ENCODE measurements at places on chromosomes 3 and 15.

GRCh38 chr15:39499681-39500080 is 81.2 kb upstream of the THBS1 start:
- no peak for DNase-seq

DNA sequence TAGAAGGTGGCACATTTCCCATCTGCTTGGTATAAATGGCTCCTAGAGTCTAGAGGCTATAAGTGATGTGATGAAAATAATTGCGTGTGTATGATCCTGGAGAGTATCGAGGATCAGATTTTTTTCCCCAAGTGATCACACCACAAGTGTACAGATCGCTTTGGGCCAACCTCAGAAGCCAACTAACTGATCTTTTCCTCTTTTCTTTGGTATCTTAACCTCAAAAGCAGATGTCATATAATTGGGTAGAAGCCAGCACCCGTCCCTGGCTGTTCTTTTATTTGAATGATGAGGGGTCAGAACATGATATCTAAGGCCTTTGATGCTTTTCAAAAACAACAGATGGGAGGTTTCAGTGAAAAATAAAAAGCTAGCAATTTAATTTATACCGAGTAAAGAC is 3.3 kb downstream of the P2RY14 start:
- no peak for DNase-seq

DNA sequence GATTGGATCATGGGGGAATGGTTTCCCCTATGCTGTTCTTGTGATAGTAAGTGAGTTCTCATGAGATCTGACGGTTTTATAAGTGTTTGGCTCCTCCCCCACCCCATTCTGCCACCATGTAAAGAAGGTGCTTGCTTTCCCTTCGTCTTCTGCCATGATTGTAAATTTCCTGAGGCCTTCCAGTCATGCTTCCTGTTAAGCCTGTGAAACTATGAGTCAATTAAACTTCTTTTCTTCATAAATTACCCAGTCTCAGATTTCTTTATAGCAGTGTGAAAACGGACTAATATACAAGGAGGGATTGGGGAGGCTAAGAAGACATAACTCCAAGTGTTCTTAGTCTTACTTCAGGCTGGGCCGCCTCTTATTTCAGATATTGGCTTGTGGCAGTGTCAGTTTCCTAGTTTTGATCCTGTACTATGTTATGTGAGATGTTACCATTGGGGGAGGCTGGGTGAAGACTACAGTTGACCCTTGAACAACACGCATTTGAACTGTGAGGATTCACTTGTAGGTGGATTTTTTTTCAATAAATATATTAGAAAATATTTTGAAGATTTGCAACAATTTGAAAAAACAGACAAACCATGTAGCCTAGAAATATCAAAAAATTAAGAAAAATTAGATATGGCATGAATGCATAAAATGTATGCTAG is 44.9 kb downstream of the NMD3 start:
- no peak for DNase-seq

GRCh38 chr3:196514913-196515621 is at the start of gene SMCO1:
Gene SMCO1, minus strand, starts transcription at chr3:196515346. Its CDS starts 137 bp downstream, at chr3:196515209.
- no peak for DNase-seq

DNA sequence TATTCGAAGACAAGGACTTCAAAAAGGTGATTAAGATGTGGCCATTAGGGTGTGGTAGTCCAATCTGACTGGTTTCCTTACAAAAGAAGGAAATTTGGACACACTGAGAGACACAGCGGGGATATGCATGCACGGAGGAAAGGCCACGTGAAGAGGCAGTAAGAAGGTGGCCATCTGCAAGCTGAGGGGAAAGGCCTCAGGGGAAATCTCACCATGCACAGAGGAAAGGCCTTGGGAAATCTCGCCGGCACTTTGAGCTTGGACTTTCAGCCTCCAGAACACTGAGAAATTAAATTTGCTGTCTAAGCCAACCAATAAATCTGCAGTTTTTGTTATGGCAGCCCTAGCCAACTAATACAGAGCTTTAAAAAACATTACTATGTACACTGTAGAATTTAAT is 78.8 kb downstream of the DLG1 start:
- DNase-seq, result no peak

- DNase-seq, result no peak
Measured at GRCh38 chr3:190053919-190054672, 66.6 kb downstream of the P3H2 start.

GRCh38 chr3:26637698-26638097 is 15.1 kb downstream of the LRRC3B start:
- DNase-seq, result no peak

DNA sequence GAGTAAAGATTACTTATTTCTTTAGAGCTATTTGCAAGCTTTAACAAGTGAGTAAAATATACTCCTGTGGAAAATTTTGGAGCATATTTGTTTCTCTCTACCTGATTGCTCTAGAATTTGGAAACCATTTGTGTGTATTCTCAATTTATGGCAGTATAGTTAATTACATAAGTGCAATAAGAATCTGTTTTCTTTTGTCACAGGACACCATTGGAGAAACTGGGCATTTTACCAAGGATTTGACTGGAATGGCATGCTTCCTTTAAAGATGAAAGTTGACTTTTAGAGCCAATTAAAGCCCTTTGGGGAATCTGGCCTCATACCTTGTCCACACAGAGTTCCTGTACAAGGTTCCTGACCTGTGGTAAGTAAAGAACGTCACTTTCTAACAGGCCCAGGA is 38.4 kb downstream of the PAQR5 start:
- DNase-seq, result no peak

DNA sequence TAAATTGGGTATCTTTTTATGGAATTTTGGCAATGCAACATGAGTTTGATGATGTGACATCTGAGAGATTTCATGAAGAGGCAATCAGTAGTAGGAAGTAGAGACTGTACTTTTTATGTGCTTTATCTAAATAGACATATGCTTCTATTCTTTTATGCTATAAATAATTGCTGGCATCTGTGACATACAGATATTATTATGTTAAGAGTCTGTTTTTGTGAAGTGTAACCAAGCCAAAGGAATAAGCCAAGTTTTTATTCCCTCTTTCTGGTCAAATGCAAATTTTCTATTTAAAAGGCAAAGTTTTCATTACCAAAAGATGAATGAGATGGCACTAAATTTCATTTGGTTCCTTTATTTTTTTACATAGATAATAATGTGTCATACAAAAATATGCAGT is 32.4 kb downstream of the PYDC2 start:
- no peak for DNase-seq

- no peak for DNase-seq
Measured at GRCh38 chr3:178822722-178823121, 248.9 kb downstream of the ZMAT3 start.

GRCh38 chr3:171187706-171188290 is 161.3 kb upstream of the SLC2A2 start:
- no peak for DNase-seq

GRCh38 chr15:96338074-96338765 is 7.7 kb downstream of the NR2F2 start:
- no peak for DNase-seq

DNA sequence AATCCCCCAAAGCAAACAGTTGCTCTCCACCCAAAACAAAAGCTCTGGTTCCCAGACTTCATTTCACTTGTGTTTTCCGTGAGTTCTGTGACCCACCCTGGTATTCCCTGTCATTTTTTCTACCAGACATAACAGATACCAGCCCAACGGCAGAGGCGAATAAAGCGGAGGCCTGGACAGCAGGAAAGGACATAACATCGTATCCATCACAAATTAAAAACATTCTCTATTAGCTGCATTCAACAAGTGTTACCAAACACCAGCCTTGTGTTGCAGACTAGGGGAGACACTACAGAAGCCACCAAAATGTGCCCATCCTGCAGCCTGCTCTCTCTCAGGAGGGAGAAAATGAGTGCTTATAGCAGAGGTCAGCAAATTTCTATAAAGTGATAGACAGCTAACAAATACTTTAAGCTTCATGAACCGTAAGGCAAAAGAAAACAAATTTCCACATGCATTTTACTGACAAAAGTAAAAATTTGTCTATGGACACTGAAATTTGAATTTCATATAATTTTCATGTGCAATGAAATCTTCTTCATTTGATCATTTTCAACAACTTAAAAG is 7.1 kb upstream of the FBN1 start:
- DNase-seq, result no peak

DNA sequence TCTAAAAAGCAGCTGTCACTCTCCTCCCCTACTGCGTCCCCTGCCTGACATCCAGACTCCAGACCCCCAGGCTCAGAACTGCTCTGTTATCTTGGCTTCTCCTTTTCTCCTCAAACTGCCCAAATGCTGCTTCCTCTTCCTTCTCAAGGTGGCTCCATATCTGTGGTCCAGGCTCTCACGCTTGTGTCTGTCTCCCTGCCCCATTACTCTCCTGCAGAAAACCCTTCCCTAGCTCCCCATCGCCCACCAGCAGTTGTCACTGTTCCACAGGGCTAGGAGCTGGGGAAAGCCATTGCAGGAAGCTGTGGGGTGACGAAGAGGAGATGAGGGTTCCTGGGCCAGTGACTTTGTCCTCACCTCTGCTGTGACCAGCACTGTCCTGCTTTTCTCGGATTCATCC is 30.7 kb upstream of the CGNL1 start:
- no peak for DNase-seq

DNA sequence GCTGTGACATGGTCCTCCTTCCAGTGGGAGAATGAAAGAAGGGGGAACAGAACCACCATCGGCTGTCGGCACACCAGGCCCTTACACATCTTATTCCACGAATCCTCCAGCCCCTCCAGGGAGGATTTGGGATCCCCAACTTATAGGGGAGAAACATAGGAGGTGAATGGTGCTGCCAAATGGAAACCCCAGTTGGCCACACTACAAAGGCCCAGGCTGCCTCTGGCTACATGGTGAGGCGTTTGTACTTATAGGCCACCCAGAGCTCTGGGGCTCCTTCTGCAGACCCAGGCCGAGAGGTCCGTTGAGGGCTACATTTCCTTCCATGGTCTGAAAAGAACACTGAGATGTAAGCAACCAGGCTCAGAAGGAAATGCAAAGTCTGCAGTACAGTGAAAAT is 12.0 kb downstream of the AMOTL2 start:
- DNase-seq, result no peak

GRCh38 chr3:44020143-44020542 is 221.5 kb upstream of the TOPAZ1 start:
- no peak for DNase-seq

DNA sequence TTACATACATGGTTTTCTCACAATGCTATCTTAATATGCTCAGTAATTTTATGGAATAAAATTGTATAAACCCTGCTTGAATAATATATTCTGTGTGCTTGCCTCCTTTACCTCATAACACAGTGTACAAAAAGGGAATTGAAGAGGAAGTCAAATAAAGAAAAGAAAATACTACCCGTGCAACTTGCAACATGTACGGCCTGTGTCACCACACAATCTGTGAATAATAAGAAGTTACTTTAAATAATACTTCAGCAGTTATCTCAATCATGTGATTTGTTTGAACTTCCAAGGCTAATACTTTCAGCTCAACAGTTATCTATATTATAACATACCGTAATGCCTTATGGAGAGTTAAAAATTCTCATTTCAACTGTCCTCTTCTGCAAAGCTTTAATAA is 58.1 kb upstream of the SATB1 start:
- DNase-seq, result no peak

DNA sequence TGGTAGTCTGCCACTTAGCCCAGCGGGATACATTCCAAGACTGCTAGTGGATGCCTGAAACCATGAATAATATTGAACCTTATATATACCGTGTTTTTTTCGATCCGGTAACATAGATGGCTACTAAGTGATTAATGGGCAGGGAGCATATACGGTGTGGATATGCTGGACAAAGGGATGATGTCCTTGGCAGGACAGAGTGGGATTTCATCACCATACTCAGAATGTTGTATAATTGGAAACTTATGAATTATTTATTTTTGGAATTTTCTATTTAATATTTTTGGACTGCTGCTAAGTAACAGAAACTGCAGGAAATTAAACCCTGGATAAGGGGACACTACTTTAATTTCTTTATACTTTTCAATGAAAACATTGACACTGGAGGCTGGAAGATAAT is 53.2 kb downstream of the ASTE1 start:
- no peak for DNase-seq

DNA sequence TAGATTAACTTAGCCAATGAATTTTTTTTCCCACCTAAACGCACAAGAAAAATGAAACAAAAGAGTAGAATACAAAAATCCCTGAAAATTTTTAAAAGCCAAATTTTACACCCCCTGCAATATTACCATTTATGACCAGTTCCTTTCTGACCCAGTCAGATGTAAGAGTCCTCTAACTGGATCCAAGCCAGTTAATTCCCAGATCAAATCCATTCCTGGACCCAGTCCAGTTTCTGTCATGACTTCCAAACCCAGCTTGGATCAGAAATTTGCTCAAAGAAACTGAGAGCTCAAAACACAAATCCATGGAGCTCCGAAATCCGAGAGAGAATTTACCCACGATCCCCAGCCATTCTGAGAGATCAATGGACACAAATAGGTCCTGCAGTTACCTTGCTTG is 17.0 kb upstream of the ALDH1L1 start:
- DNase-seq, result no peak

DNA sequence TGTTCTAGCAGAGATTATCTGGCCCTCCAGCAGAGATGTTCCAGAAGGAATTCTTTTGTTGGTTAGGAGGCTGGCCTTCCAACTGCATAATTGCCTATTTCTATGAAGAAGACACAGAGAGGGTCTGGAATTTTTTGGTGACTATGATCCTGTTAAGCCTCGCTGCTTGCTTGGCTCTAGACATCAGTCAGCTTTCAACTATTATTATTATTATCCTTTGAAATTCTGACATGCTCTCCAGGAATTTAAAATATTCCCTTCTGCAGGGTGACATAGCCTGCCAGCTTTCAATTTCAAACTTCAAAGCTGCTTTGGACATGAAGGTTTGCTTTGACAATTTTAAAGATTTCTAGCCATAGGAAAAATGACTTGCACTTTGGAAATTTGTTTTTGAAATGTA is 26.3 kb upstream of the ZNF148 start:
- DNase-seq, result no peak

DNA sequence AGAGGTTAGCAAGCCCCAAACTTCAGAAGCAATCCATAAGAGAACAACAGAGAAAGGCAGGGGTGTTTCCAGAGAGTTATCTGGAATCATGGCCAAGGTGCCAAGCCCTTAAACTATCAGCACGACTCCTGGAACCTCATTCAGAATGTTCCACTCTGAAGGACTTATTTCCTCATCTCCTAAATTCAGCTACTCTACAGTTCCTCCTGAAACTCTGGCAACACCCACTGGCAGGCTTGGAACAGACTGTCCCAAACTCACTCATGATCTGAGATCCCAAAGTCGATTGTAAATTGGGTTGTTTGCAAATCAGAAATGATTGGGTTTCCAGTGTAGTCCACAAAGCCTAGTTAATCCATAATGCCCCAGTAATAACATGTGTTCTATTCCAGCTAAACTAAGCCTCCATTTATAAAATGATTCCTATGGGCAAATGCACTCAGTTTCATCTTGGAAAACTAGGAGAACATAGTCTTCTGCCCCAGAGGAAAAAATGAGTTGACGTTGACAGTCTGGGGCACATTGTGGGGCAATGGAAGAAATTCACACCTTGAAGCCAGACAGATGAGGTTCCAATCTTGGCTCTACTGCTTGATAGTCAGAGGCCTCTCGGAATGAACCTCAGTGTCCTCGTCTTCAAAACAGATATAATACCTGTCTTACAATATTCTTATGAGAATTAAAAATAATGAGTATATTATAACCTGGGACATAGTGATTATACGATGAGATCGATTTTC is 65.9 kb downstream of the SLCO2A1 start:
- no peak for DNase-seq

GRCh38 chr3:123457841-123458240 is 9.0 kb upstream of the ADCY5 start:
- DNase-seq, result no peak

- DNase-seq, result no peak
Measured at GRCh38 chr15:25180606-25181292, 226.0 kb downstream of the SNRPN start.

Data from activated naive CD8-positive, alpha-beta T cell treated with anti-CD3 and anti-CD28 coated beads, Interleukin-2, amount 50 U/mL, for 16 hours (primary cell).